ENCODE measurements at places on chromosomes 11 and 22.
A peak's percentile ranks its signal among the peaks of the same experiment; 100 is the strongest.

DNA sequence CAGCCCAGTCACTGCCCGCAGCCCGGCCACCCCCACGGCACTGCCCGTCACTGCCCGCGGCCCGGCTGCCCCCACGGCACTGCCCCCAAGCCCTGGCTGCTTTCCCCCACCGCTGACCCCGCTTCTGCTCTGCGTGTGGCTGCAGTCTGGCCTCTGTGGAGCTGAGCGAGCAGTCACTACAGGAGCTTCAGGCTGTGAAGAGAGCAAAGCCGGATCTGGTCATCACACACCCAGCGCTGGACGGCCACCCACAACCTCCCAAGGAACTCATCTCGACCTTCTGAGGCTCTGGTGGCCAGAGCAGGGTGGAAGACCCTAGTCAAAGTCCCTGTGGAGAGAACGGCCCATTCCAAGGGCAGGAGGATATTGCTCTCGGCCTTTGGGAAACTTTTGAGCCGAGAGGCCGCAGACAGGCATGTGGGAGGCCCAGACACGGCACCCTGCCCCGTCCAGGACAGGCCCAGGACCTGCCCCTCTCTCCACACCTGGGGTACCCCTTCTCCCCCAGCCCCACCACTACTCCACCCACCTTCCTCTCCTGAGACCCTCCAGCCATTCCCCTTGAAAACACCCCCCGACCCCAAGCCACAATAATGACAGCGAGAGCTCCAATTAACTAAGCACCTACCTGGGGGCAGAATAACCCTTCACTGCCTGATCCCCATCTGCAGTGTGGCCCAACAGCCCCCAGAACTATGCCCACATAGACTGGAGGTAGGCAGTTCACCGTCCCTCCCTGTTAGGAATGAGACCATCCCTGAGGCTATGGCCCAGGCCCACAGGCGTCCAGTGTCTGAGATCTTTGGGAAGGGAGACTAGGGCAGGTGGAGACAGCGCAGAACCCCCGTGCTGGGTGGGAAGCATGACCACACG, 3.7 kb upstream of the PGGHG start:
- no peak for DNase-seq

DNA sequence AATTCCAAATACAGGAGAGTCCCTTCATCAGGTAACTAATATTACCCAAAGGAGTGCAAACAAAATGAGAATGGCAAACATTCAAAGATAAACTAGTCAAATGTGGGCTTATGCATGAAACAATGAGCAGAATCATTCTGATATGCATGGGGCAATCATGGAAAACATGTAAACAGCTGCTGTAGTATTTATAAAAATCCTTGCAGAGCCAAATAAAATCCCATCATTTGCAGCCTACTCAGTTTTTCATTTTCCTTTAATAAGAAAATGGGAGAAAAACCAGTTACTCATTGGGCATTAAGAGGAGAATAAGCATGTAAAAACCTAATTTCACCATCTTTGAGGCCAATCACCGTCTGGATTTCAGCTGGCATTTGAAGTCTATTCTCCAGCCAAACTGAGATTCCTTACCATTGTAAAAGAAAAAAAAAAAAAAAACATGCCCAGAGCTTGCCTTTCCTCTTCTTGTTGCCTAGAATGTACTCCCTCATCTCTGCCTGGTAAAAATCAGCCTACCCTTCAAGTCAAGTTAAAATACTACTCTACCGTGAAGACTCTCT, 249.1 kb downstream of the TTC28 start:
- peak; percentile 60 for DNase-seq

DNA sequence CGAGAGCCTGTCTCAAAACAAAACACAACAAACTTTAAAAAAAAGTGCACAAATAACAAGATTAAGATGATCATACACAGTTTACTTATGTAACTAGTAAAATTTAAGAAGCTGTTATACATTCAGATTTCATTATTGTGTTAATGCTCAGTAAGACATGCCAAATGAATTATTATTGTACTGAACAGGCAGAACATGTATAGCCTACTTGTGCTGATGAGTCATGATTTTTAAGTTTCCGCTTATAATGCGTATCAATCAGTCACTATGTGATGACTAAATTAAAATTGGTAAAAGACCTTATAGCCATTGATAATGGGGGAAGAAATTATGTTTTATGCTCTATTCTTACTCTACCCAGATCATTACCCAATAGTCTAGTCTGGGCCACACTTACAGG, 20.5 kb upstream of the EXPH5 start:
- DNase-seq: no peak

DNA sequence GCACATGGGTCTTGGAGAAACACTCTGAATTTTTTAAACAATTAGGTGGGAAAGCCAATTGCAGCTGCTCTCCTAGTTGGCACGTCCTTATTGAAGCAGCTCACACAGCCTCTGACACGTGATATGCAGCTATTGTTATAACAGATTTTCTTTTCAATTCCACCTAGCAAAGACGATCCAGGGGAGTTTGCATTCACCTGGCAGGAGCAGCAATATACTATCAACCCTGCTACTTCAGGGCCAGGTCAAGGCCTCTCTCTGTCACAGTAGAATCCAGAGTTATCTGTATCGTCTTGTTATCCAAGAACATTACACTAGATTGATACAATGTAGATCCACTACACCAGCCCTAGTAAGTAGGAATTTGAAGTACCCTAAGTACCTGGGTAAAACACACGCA, 8.3 kb downstream of the KRTAP5-11 start:
- no peak for DNase-seq

DNA sequence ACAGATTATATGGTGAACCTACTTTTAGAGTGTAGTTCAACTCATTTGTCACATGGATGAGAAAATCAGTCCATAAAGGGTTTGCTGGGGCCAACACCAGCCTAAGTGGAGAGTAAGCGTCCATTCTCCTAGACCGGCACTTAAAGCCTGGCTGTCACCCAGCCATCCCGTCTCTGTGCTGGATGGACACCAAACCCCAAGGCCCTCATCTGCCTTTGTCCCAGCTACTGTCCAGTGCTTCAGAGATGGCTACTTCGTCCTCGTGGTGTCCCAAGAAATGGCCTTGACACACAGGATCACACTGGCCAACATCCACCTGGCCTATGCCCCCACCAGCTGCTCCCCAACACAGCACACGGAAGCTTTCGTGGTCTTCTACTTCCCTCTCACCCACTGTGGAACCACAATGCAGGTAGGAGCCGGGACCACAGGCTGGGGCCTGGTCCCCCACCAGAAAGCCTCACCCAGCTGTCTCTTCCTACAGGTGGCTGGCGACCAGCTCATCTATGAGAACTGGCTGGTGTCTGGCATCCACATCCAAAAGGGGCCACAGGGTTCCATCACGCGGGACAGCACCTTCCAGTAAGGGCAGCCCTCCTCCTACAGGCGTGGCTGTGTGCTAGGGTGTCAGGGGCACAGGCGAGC, 3.5 kb downstream of the ZP1 start:
- DNase-seq: no peak

DNA sequence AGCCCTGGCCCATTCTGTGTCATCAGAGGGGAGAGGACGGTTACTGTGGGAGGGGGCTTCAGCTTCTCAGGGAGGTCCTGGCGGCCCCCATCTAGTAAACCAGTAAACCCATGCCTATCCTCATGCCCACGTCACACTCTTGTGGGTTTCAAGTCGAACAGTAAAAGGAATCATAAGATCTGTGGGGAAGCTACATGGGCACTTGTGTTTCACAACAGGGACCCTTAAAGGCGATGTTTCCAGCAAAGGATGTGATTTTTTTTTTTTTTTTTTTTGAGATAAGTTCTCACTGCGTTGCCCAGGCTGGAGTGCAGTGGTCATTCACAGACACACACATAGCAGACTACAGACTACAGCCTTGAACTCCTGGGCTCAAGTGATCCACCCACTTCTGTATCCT, 9.2 kb upstream of the PARVG start:
- DNase-seq: no peak

- no peak for DNase-seq
Measured at GRCh38 chr22:23245045-23245798, 64.9 kb downstream of the BCR start.

DNA sequence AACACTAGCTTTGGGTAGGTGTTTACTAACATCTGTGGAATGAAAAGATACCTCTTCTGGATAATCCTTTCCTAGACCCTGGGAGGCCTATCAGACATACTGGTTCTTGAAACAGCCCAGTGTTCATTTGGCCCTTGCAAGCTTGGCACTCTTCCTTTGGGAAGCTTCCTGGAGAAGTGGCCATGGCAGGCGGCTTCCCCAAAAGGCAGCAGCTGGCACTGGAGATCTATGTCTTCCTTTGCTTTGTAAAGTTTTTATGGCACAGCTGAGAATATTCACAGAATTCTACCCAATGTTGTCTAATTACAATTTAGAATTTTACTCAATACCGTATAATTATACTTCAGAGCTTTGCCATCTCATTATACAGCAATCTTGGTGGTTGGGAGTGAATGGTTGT, 199.2 kb upstream of the C11orf87 start:
- DNase-seq: no peak

DNA sequence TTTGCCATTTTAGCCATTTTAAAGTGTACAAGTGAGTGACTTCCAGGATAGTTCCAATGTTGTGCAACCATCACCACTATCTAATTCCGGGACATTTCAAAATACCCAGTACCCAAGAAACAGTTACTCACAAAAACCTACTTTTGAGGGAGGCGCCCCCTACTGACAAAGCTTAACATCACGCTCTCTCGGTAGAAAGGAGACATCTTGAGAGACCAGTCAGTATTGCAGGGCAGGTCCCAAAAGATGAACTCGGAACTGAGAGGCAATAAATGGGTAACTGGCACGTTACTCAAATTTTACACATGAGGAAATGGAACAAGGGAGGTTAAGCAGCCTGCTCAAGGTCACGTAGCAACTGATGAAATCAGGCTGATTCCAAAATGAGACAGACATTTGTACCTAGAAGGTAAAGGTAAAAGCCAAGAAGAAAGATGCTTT, 50.0 kb upstream of the POU2AF1 start:
- DNase-seq: peak; percentile 65

DNA sequence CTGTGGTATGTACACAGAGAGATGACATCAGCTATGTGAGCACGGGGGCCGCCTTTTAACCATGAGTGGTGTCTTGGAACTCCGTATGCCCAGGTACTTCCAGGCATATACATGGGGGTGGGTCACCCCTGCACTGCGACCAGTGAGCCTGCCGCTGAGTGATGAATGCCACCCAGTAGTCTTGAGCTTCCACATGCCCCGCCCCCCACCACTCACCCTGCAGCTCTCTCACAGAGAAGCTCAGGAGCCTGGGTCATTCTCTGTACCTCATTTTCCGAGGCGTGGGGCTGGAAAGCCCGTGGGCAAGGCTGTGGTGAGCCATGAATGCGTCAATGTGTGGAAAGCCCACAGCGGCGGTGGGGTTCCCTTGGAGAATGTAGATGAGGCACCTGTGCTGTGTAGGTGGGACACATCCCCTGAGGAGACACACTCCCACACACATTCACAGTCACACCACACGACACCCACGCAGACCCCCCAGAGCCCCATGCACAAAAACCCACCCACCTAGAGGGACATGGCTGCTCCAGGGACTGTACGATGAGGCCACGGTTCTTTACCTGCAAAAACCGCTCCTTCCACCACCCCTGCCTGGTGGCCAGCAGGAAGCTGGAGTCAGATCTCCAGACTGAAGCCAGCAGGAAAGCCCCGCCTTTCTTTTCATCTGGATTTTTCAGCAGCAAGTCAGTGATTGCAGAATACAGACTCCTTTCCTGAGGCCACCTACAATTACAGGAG, 67.6 kb downstream of the PIWIL3 start:
- no peak for DNase-seq

DNA sequence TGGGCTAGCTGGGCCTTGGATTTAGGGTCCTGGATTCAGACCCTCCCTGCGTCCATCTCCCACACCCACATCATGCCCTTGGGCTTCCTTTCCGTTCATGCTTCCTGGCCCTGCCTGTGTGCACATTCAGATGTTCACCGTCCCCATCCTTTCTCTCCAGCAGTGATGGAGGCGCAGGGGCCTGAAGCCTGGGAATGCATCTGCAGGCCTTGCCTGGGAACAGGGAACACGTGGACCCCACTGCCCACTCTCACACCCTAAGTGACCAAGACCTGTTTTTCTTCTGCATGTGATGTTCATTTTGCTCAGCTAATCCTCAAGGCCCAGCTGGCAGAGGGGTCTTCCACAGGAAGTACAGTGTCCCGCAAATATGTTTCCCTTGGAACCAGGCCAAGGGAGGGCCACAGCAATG, 91.6 kb upstream of the PARVA start:
- no peak for DNase-seq

- DNase-seq: peak; percentile 34
Measured at GRCh38 chr11:85884581-85885021, 29.4 kb downstream of the CCDC83 start.

DNA sequence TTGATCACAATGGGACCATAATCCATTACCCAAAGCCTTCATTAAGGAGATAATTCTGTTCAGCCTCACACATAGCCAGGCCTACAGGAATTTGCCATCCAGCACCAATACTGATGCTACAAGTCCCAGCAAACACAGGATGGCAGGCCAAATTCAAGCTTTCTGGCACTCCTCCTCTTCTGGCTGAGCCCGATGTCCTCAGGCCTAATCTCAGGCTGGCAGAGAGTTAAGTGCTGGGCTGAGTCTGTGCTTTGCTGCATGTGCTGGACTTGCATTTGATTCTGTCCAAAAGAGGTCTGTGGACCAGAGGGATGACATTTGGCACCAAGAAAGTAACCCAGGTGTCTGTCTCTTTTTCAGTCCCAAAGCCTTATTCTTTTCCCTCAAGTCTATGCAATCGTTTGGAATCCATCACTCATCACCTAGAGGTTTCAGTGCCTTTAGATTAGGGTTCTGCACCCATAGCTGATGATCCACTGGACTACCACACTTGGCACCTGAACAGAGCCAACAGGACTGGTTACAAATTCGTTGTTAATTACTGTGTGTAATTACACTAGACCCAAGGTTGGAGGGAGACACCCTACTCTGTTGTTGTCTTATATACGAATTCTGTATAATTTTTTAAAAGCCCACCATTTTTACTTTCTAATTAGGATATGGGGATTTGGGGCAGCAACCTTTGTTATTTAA, 19.4 kb upstream of the LIN7C start:
- no peak for DNase-seq

GRCh38 chr11:130068986-130069658, 572 bp upstream of the APLP2 start:
- DNase-seq: peak; percentile 95

DNA sequence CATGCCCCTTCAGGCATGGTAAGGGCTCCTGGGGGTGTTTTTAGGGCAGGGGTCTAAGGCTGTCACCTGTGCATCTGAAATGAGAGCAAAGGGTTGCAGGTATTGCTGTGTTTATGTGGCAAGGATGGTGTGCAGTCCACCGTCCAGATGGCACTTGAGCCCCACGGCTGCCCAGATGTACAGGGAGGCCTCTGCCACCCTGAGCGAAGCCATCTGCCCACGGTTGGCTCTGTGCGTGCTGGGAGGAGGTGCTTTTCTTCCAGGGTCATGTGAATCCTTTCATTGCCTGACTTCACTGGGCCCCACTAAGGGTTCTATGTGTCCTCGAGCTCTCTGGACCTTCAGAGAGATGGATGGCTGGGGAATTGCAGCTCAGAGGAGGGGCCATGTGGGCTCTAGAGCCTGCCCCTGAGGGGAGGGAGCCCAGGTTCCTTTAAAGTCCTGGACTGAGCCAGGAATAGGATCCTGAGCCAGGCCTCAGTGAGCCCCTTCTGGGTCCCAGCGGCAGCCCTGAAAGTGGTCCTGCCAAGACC, 89.9 kb downstream of the CTTN start:
- no peak for DNase-seq
